ENCODE measurements at places on chromosomes 11 and 22. TPM values are rescaled to one million over a fixed set of nuclear protein-coding genes. Genes with fewer than 3 reads are reported as not detected.

The NELL1 gene
- not detected for total RNA-seq

The VSTM5 gene
- total RNA-seq, result under 0.01 TPM

The TRPC6 gene
- total RNA-seq, result 11.5 TPM

The PLAAT2 gene
- not detected for total RNA-seq

Data from hair follicle dermal papilla cell (primary cell).